ENCODE measurements at places on chromosomes 2 and 18.

DNA sequence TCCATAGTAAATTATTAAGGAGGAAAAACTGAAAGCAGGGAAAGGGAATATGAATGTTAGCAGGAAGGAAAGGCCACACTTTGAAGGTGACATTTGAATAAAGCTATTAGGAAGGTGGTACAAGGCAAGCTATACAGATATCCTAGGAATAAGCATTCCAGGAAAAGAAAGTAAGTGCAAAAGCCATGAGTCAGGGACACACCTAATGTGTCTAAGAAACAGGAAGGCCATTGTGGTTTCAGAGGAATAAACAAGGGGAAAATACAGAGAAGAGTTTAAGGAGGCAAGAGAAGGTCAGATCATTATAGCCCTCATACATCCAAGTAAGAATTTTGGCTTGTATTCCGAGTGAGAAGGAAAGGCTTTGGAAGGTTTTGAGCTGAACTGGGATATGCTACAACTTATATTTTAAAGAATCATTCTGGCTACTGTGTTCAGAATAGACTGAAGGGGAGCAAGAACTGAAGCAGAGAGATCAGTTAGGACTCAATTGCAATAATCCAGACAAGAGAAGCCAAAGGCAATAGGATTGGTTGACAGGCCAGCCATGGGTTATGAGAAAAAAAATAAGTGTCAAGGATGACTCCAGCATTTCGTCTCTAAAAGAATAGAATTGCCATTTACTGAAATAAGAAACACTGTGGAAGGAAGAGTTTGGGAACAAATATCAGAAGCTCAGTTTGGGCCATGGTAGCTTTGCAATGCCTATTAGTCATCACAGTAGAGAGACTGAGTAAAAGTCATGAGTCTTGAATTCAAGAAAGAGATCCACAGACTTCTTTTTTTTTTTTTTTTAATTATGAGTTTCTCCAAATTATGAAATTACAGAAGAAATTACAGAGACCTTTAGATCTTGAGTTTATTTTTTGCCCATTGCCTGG, 11.3 kb downstream of the RAD51AP2 start:
- no peak for DNase-seq

- DNase-seq: no peak
Measured at GRCh38 chr18:70355620-70356385, 67.0 kb downstream of the SOCS6 start.

GRCh38 chr2:236859908-236860307, 225.8 kb upstream of the COPS8 start:
- no peak for DNase-seq

- peak; percentile 89 for DNase-seq
Measured at GRCh38 chr2:21251216-21251980, 127.6 kb downstream of the TDRD15 start.

DNA sequence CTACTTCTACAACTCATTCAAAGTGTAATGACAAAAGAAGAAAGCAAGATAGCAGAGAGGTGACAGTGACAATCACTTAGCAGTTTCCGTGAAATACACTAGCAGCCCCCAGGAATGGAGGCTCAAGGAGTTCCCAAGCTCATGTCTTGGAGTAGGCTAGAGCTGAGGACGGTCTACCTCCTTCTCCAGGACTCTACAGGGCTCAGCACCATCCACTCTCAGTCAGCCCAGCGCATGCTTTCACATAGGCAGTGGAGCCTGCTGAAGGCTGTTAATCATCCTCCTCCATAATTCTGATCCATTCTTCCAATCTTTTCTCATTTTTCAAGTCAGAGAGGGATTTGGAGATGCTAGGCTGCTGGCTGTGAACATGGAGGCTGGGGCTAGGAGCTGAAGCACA, 85.6 kb downstream of the MYT1L start:
- DNase-seq: no peak
